ENCODE measurements at places on chromosomes 11 and 22.

DNA sequence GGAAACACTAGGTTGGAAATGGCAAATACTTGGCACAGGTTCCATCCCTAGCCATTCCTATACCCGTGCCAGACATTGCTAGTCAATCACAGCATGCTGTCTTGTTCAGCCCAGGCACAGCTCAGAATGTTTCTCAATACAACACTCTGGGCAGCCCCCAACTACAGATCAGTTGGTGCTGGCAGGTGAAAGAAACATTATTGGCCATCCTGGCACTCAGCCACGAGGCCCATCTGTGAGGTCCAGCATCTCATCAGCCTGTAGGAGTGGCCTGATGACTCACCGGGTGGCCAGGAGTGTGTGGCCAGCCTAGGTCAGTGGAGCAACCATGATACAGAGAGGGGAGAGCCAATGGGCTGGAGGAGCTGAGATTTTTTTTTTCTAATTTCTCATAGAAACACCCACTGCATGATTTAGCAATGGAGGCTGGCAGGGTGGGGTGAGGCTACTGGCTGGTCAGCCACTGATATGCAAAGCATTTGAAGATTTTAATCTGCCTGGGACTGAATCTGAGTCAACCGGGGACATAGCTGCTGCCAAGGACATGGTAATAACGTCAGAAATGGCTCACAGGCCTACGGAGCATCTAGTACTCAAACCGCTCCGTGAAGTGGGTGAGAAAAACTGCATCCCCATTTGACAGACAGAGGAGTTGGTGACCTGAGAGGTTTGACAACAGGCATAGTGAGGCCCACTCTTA is 5.4 kb downstream of the MYO18B start:
- DNase-seq, result no peak

DNA sequence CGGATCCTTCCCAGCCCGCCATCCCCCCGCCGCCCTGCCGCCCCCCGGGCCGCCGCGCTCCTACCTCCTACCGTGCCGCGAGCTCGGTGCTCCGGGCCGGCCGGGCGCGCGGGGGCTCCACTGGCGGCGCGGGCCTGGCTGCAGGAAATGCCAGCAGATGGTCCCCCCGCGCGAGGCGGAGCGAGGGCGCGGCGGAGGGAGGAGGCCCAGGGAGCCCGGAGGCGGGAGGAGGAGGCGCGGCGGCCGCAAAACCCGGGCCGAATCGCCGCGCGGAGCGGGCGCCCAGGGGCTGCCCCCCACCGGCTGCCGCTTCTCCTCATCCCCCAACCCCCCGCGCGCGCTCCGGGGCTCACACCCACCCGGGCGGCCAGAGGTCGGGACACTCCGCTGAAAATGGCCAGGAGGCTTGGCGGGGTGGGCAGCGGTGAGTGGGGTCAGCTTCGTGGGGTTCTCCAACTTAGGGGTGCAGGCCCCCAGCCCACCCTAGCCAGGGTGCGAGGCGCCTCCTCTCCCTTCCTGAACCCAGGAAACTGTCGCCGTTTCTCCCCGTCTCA is at the start of gene OSBPL5:
Gene OSBPL5, minus strand, starts transcription at position 159 of the 554 bp plus-strand sequence. CDS start 36,162 bp downstream, outside the sequence.
- DNase-seq, result peak; percentile 19

DNA sequence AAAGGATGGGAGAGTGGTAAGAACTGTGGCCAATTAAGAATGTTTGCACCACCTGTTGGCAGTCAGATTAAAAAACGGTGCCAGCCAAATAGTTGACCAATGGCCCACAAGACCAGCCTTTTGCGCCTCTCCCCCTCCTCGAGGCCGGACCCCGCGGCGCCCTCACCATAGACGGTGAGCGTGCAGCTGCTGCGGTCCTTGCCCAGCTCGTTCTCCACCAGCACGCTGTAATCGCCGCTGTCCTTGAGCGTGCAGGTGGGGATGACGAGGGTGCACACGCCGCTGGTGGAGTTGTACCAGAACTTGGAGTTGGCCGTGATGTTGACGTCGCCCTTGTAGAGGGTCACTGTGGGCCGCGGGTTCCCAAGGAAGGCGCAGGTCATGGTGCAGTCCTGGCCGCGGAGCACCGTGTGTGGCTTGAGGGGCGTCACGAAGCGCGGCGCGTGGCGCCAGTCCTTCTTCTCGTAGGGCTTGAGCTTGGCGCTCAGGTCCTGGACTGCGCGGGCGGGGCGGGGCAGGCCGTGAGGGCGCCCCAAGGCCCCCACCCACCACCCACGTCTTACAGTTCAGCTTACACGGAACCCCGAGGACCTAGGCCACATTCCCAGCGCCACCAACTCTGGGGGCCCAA is 7.2 kb downstream of the TMEM86A start:
- DNase-seq, result no peak

GRCh38 chr11:130774703-130775102 is 141.6 kb downstream of the SNX19 start:
- no peak for DNase-seq

DNA sequence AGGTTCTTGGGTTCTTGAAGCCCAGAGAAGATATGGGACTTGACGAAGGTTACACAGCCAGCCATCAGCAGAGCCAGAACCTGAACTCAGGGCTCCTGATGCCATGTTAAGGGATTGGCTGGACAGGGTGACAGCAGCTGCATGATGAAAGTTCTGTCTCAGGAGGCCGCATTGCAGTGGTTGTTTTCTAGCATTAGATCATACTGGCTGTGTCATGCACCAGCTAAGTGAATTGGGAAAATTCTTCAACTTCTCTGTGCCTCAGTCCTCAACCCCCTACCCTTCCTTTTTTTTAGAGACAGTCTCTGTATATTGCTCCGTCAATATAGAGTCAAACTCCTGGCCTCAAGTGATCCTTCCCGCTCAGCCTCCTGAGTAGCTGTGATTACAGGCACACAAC is 5.4 kb upstream of the LTBP3 start:
- DNase-seq, result no peak

GRCh38 chr11:95373241-95373640 is 142.2 kb upstream of the SESN3 start:
- no peak for DNase-seq

- no peak for DNase-seq
Measured at GRCh38 chr11:824942-825341, 2.8 kb upstream of the CRACR2B start.

- DNase-seq, result no peak
Measured at GRCh38 chr11:125382314-125382791, 113.7 kb downstream of the FEZ1 start.

DNA sequence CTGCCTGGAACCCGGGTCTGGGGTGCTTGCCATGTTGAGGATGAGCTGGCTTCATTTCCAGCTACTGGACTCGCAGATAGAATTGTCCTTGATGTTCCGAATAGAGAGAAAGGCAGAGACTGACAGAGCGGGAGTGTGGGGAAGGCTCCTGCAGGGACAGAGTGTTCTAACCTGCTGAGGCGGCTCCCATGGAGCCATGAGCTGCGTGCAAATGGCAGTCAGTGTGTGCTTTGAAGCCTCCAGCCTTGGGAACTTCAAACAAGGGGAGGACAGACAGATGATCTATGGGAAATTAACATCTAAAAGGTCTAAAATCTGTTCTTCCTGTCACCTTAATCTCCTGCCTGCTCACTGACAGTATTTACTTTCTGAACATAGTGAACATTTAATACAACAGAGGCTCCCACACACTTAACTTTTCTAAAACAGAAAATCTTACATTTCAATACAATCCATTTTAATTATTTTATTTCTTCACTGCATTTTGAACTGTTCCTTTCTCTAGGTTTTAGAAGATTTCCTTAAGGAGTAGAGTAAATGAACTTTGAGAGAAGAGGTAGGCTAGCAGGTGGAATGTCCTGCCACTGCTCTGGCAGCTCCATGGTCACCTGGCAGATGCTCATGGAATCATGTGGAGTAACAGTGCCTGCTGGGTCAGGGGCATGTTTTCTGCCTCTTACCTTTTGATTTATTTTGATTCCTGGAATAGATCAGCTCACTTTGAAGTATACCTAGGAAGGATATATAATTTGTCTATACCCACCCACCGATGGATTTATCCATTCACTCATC is 481.7 kb downstream of the NTM start:
- no peak for DNase-seq

DNA sequence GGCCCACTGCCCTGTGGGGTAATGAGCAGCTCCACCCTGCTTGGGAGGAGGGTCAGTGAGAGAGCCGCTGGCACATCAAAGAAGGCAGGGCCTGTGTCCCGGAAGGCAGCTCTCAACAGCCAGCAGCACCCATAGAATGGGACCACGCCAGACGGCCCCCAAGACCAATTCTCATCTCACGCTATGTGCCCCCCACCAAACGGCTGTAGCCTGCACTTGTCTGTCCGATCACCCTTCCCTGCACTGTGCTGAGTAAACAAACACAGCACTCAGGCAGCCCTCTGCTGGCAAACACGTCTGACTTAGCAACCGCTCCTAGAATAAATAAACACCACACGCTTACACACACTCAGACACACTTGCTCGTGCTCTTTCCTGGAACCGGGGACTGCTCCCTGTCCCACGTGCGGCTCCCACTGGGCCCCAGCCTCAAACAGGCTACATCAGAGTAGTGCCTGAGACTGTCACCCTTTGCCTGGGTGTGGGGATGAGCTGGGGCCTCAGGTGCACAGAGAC is 53.2 kb upstream of the CDON start:
- DNase-seq, result no peak

DNA sequence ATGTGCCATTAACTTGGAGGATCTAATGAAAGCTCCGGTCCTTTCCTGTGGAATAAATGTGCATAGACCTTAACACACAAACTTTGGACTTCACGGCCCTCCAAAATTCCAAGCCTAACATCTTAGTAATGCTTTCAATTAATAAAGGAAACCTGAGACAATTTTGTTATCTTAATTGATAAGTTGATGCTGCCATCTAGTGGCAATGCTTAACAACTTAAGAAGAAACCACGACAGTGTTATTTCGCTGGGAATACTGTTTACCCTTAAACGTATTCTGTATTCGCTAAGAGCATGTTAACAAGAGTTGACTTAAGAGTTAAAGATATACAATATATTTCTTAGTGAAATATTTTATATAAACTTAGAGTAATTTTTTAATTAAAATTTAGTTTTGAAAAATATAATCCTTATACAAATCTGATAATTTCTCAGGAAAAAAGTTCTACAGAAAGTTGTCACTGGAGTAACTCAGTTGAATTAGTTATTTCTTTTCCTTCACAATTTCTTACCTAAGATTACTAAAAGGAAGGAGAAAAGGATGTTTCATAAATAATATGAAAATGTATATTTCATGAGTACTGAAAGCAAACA is 35.0 kb upstream of the OR9G4 start:
- DNase-seq, result no peak

GRCh38 chr11:98940913-98941312 is 79.8 kb upstream of the CNTN5 start:
- DNase-seq, result no peak

DNA sequence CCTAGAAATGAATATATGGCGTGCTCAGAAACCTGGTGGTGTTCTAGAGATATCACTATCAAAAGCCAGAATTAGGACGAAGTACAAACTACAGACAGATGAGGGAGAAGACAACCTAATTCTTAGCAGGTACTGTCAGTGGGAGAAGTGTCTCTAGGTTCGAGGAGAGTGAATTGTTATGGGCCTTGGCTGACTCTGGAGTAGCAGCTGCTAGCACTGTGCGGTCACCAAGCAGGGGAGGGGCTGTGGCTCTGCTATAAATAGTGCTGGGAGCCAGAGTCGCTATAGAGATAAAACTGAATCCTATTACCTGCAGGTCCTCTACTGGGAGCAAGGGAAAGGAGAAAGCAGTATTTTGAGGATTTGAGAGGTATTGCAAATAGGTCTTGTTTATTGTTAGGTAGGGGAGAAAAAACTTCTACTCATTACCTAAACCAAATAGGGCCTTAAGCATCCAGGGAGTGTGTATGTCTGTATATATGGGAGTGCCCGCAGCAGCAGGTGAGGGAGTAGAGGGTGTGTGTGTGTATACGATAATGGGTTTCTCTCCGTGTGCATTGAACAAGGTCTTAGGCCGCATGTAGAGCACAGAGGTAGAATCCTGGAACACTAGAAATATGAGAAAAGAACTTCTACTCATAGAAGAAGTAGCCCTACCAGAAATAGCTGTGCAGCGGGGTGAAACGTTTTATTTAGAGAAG is 2.2 kb downstream of the MADD start:
- DNase-seq, result no peak

- DNase-seq, result no peak
Measured at GRCh38 chr22:49523374-49524008, 304.2 kb downstream of the BRD1 start.

GRCh38 chr11:1360181-1360834 is 29.4 kb upstream of the BRSK2 start:
- no peak for DNase-seq

DNA sequence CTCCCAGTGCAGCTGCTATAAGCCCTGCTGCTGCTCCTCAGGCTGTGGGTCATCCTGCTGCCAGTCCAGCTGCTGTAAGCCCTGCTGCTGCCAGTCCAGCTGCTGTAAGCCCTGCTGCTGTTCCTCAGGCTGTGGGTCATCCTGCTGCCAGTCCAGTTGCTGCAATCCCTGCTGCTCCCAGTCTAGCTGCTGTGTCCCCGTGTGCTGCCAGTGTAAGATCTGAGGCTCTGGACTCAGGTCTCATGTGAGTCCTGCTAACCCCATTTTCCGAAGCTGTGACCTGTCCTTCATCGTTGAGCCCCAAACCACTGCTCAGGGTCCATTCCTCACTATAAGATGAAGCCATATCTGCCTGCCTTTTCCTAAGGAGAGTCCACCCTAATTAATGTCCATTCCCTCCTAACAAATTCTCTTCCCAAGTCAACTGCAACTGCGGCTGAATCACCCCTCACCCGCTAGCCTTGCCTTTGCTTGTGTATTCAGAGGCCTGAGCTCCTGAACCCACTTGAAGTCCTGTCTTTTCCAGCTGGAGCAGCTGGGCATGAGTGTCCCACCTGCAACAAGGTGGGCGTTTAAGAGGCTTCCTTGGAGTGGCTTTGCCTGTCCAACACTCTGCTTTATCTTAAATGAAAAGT is 626 bp downstream of the KRTAP5-7 start:
- DNase-seq, result no peak

- DNase-seq, result peak; percentile 15
Measured at GRCh38 chr22:43343262-43343669, at the start of gene SCUBE1. Gene SCUBE1 (minus strand): TSS chr22:43343372. CDS start chr22:43343261, 111 bp downstream.

DNA sequence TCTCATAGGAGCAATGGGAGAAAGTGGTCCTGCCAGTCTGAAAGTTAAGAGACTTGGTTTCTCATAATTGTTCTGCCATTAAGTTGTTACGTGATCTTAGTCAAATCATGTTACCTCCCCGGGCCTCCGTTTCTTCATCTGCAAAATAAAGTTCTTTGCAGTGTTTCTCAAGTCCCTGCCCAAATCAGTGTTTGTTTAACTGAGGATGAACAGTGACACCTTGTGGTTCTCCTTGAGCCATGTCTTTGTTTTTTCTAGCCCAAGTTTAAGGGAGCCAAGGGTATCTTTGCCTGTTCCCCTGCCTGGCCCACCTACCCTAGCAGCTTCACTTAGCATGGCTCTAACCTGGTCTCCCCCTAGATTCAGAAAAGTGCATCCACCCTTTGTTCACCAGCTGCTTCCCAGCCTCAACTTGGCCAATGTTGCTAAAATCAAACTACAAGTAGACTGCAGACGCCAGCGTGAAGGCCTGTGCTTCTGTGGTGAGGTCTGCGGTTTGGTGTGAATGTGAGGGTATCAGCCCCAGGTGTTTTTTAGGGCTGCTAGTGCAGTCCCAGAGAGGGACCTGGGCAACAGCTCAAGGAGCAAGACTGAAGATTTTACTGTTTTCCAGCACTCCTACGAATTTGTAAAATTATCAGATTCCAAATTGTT is 35.5 kb downstream of the FZD4 start:
- DNase-seq, result no peak

- DNase-seq, result no peak
Measured at GRCh38 chr11:77067861-77068443, 1.2 kb downstream of the CAPN5 start.

GRCh38 chr11:16239141-16240105 is 116.9 kb downstream of the SOX6 start:
- DNase-seq, result no peak

- DNase-seq, result peak; percentile 8
Measured at GRCh38 chr22:36027935-36028645, 534 bp downstream of the RBFOX2 start.

- DNase-seq, result no peak
Measured at GRCh38 chr11:83666149-83666548, 380.0 kb upstream of the CCDC90B start.
